M059J (cell line): ENCODE measurements at places on chromosomes 2 and 18. TPM values are rescaled to one million over a fixed set of nuclear protein-coding genes. Genes with fewer than 3 reads are reported as not detected.

- DNase-seq, result no peak
Measured at GRCh38 chr2:152453129-152453911, 118.3 kb downstream of the FMNL2 start.

The HK2 gene
- total RNA-seq, result 14.2 and 23.1 TPM in 2 replicates

The LAMA1 gene
- total RNA-seq, result 0.39 and 1.6 TPM in 2 replicates

The FOSL2 gene
- total RNA-seq, result 42.9 and 75.2 TPM in 2 replicates

DNA sequence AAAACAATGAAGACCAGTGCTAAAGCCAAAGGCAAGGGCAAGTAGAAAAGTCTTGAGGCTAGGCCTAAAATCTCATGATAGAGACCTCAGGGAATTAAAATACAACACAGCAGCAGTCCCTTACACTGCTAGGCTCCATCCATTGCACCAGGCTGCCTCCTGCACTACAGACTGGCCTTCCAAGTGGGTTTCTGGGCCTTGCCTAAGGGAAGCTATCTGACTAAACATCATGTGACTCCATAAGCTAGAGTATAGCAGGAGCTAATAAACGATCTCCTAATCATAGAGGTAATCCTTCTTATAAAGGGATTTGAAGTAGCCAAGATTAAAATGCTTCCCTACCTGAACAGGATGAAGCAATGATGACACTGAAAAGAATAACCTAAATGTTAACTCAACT is 77.6 kb upstream of the NFU1 start:
- DNase-seq, result no peak

The REG1A gene
- total RNA-seq, result not detected in 2 replicates

GRCh38 chr2:234292962-234293243 is 204.0 kb downstream of the ARL4C start:
- DNase-seq, result no peak
